ENCODE measurements at places on chromosomes 6 and 20. TPM values are rescaled to one million over a fixed set of nuclear protein-coding genes. Genes with fewer than 3 reads are reported as not detected.

GRCh38 chr6:41713159-41713649 is 22.2 kb downstream of the TFEB start:
- DNase-seq = no peak

DNMT3B gene
- 2.8 TPM for total RNA-seq

CTAGE9 gene
- total RNA-seq = not detected

DNA sequence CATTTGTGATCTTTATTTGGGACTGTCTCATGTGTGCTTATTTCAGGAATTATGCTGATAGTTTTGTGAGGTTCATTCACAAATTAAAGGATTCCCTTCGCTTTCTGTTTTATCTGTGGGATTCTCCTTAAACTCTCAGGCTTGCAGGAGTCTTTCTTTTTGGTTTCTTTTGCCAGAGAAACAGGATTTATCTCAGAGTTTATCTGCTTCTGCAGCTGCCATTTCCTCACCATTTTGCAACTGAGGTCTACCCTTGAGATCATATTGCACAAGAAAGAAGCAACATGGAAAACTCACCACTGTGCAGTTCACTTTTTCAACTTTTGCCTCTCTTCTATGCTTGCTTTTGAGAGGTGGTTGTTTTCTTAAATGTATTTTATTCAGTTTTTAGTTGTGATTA is 201.0 kb downstream of the PRL start:
- no peak for DNase-seq

KIF6 gene
- total RNA-seq = 7.5 TPM

DNA sequence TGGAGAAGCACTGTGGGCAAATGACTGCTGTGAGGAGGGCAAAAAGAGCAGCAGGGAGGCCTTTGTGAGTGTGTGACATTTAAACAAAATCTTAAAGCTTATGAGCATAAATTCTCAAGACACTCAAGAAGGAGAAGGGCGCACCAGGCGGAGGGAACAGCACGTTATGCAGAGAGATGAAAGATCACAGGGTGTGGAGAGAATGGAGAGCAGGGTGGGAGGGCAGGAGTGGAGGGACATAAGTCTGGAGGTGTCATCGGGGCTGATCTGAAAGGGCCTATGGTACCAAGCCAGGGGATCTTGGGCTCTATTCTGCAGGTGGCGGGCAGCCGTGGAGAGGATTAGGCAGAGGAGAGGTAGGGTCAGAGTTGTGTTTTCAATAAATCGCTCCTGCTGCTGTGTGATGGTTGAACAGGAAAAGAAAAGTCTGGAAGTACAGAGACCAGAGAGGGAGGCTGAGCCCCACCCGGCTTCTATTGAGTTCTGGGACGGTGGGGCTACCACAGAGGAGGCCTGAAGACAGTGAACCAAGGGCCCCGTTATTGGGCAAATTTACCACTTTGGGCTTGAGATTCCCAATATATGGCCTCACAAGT is 24.3 kb upstream of the DLGAP4 start:
- no peak for DNase-seq

GRCh38 chr6:13681305-13682061 is 30.2 kb downstream of the RANBP9 start:
- DNase-seq = no peak

DNA sequence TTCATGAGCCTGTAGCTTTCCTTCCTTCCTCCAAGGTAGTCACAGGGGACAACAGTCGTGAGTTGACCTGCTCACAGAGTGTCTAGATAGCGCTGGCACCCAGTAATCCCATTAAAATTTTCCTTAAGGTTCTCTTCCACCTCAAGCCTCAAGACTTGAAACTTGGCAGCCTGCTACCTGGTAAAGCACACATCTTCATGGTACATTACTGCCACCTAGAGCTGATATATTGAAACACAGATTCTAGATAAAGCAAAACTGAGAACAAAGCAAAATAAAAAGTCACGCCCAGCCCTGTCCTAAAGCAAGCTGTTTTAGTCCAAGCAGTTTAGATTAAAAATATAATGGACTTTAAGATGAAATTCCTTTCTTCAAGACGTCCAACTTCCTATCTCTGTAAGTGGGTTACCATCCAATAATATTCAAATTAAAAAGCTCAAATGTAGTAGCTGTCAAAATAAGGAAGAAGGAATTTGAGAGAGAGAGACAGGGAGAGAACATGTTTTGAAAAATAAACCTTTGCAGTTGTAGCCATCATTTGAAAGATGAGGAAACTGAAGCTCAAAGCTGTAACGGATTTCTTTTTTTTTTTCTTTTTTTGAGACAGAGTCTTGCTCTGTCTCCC is 50.7 kb upstream of the CD83 start:
- no peak for DNase-seq

GUCA1A gene
- not detected for total RNA-seq

DNA sequence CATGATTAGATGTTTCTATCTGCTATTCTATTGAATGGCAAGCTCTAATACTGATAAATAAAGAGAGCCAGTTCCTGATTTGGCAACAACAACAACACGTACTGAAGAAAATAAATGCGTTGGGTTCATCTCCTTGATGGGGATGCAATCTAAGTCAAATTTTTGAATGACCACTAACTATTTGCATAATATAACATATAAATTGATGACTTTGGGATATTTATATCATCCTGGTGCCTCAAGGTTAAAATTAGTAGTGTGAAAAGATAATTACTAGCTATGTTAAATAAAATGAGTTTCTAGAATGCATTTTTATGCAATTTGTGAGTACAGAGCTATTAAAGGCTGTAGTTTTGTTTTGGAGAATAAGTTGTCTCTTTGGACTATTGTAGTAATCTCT is 896.4 kb downstream of the KIF16B start:
- no peak for DNase-seq

PHACTR1 gene
- total RNA-seq = 0.92 TPM

- no peak for DNase-seq
Observed at GRCh38 chr20:20003031-20003954, 13.9 kb upstream of the NAA20 start.

PRKN gene
- total RNA-seq = 3.9 TPM

HLA-DQB2 gene
- not detected for total RNA-seq

- DNase-seq = peak; percentile 79
Observed at GRCh38 chr6:44096612-44097011, 30.6 kb downstream of the MRPL14 start.

HMGA1 gene
- total RNA-seq = 4.2 TPM

DNA sequence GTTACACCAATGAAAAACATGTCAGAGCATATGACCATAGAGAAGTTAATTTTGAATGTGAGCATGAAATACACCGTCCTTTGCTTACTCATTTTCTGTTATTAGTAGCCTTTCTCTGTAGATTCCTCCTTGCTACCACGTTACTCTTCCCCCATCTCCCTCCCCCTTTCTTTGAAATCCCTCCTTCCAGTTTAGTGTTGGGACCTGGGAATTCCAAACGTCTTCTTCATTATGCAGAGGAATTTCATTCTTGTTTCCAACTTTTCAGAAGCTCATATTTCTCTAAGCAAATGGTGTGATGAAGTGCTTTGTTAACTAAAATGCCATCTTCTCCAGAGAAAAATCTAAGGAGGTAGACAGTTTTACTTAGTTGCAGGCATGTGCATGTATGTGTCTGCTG is 122.4 kb downstream of the MCHR2 start:
- DNase-seq = no peak

ESF1 gene
- 4.9 TPM for total RNA-seq

GRCh38 chr20:61698598-61699494 is 366.8 kb downstream of the TAF4 start:
- DNase-seq = no peak

GTSF1L gene
- not detected for total RNA-seq

GRCh38 chr6:63543982-63544381 is 28.3 kb upstream of the LOC128125822 start:
- DNase-seq = no peak

- no peak for DNase-seq
Observed at GRCh38 chr6:144931172-144932035, 646.3 kb downstream of the UTRN start.

DNA sequence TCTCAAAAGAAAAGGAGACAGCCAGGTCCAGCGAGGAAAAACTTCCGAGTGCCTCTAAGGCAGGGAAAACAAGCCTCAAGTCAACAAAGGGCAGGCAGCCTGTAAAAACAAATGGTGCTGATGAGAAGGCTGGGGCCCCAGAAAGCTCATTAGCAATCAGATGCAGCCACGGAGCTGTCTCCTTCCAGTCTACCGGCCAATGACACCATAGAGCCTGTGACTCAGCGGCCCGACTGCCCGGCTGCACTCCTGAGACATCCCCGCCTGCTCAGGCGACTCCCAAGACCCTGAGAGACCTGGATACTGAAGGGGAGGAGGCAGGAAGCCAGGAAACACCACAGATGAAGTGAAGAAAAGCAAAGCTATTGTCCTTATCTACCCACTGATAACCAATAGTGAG is 120.1 kb upstream of the HDDC2 start:
- no peak for DNase-seq
